ENCODE measurements at places on chromosomes 16 and 17.

- DNase-seq: no peak
These were observed 744 bp upstream of the PLXDC1 start for GRCh38 chr17:39151943-39152818.

GRCh38 chr16:2533912-2534311 is 2.7 kb upstream of the CEMP1 start:
- no peak for DNase-seq

- no peak for DNase-seq
These were observed 166.0 kb upstream of the GSE1 start for GRCh38 chr16:85446951-85447692.

DNA sequence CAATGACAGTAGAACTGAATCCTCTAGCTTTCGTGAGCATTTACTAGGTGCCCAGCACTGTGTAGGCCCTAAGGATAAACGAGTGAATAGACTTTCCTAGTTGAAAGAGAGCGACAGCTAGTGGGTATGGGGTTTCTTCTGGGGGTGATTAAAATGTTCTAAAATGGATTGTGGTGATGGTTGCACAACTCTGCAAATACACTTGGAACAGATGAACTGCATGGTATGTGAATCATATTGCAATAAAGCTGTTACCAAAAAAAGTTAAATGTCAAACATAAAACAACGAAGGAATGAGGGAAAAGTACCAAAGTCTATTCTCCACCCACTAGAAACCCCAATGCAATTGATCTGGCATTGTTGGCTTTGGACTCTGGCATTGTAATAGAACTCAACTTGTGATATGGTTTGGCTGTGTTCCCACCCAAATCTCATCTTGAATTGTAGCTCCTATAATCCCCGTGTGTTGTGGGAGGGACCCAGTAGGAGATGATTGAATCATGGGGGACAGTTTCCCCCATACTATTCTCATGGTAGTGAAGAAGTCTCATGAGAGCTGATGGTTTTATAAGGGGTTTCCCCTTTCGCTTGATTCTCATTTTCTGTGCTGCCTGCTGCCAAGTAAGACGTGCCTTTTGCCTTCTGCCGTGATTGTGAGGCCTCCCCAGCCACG is 70.5 kb downstream of the MARF1 start:
- peak; percentile 26 for DNase-seq

DNA sequence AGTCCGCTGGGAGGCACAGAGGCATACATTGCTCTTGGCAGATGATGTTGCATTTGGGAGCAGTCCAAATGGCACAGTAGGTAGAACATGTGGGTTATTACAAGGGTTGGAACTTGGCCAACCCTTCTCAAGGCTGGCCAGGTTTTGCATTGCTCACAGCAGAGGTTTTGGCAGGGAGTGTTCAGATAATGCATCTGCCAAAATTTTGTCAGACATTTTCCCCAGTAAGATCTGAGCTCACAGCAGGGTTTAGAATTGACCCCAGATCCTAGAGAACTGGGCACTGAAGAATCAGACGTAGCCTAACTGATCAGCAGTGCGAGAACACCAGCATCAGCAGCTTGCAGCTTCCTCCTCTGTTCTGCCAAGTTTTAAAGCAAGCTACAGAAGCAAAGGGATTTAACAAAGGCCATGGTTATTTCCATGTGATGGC is 468.8 kb upstream of the KIF2B start:
- DNase-seq: no peak

DNA sequence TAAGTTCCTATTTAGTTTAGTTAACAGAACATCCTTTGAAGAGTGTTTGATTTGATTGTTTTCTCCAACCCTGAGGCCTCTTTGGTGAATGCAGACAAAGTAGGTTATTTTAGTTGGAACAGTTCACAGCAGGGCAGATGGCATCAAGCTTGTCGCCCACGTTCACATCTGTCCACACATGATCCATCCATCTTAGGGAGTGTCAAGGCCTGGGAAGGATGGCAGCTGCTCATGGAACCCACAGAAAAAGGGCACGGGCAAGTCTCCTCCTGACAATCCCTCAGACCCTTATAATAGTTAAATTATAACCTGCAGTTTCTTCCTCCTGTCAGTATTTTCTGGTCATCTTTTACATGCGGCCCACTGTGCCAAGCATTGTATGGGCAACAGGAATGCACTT is 60.2 kb downstream of the KNOP1 start:
- DNase-seq: no peak

DNA sequence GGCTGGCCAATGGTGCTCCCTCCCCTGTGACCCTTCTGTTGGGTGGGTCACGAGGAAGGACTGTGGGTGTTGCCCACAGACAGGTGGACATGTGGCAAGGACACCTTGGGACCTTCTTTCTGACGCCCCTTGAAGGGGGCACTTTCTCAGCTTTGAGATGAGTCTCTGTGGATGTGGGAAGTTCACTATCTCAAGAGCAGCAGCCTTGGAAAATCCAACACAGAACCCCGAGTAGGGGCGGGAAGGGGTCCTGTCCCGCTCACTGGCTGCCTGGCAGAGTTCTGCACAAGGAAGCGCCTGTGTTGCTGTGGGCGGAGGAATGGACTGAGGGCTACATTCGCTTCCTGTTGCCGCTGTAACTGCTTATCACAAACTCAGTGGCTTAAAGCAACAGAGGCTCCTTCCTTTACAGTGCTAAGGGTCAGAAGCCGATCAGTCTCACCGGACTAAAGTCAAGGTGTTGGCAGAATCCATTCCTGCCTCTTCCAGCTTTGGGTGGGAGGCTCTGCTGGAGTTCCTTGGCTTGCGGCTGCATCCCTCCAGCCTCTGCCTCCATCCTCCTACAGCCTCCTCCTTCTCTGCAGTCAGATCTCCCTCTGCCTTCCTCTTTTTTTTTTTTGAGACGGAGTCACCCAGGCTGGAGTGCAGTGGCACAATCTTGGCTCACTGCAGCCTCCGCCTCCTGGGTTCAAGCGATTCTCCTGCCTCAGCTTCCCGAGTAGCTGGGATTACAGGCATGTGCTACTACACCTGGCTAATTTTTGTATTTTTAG is 305.2 kb downstream of the SEC14L1 start:
- no peak for DNase-seq

DNA sequence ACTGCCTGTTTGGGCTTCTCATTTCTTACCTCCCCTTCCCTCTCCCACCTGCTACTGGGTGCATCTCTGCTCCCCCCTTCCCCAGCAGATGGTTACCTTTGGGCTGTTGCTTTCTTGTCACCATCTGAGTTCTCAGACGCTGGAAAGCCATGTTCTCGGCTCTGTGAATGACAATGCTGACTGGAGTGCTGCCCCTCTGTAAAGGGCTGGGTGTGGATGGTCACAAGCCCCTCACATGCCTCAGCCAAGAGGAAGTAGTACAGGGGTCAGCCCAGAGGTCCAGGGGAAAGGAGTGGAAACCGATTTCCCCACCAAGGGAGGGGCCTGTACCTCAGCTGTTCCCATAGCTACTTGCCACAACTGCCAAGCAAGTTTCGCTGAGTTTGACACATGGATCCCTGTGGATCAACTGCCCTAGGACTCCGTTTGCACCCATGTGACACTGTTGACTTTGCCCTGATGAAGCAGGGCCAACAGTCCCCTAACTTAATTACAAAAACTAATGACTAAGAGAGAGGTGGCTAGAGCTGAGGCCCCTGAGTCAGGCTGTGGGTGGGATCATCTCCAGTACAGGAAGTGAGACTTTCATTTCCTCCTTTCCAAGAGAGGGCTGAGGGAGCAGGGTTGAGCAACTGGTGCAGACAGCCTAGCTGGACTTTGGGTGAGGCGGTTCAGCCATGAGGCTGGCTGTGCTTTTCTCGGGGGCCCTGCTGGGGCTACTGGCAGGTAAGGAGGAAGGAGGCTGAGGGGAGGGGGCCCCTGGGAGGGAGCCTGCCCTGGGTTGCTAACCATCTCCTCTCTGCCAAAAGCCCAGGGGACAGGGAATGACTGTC is at the start of gene CD68:
Gene CD68, plus strand, starts transcription at position 638 of the 833 bp plus-strand sequence. Its CDS starts 40 bp downstream, at position 678.
- peak; percentile 92 for DNase-seq

DNA sequence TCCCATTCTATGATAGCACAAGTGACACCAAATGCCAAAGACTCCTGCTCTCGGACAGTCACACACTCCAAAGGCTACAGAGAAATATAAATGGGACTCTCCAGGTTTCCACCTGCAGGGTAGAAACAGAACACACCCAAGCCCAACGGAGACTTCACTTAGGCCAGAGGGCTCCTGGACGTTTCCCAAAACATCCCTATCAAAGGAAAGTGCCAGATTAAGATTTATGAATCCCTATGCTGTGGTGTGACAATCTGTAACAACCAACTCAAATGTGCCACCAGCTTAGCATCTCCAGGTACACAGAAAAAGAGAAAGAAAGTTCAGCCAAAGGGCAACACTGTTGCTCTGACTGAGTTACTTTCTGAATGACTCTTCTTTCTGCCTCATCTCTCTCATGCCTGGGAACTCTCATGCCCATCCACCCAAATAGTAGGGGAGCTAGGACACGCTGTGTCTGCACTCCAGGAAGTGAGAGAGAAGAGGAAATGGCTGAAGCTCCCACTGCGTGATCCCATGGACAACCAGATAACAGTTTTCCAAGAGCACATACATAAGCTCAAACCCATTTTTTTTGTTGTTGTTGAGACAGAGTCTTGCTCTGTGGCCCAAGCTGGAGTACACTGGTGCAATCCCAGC is 49.7 kb downstream of the SMG6 start:
- DNase-seq: no peak

- DNase-seq: no peak
These were observed 16.4 kb downstream of the RIPOR1 start for GRCh38 chr16:67544844-67545664.

GRCh38 chr16:85333337-85333736 is 221.1 kb upstream of the CIBAR2 start:
- DNase-seq: no peak

Measured in LoVo (cell line).